ENCODE measurements at places on chromosomes 6 and 20. TPM values are rescaled to one million over a fixed set of nuclear protein-coding genes. Genes with fewer than 3 reads are reported as not detected.

DNA sequence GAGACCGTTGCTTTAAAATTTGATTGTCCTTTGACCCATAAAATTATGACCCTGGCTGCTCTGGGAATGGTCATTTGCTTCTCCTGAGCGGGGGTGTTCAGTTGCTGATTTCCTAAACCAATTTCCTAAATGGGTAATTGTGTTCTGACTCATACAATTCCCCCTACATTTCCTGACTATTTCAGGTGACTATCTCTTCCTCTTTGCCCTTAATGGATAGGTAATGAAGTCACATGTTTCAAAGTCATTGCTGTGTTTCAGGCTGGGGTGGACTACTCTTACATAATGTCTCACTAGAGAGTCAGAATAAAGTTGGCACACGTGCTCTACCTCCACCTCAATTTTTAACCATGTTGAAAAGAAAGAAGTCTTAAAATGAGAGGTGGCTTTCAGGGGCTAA, 109.8 kb downstream of the DOK5 start:
- no peak for DNase-seq

DNA sequence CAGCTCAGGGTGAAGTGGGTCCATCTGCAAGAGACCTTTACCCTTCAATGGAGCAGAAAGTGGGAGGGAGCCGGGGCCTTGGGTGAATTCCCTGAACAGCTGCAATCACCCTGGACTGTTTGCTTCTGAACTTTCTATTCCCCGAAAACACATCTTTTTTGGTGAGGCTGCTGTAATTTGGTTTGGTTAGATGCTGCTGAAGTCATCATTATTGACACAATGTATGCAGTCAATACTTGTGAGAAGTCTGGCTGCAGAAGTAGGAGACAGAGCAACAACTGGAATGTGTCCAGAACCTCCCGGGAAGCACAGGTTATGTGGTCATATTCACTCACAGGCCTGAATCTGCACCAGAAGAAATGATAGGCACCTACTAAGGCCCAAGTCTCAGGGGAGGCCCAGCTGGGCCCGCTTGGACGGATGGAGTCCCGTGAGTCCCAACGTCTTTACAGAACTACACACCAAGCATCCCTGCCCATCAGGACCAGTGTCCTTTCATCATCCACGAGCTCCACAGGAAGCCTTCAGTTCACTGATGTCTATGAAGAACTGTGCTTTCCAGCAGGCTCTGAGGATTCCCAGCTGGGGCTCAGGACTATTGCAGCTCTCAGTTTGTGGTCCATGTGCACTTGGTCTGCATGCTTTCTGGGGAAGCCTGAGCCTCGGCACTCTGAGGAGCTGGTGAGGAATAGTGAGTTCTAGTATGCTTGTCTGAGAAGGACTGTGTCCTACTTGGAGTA, 177.6 kb downstream of the THBS2 start:
- DNase-seq: no peak

DNA sequence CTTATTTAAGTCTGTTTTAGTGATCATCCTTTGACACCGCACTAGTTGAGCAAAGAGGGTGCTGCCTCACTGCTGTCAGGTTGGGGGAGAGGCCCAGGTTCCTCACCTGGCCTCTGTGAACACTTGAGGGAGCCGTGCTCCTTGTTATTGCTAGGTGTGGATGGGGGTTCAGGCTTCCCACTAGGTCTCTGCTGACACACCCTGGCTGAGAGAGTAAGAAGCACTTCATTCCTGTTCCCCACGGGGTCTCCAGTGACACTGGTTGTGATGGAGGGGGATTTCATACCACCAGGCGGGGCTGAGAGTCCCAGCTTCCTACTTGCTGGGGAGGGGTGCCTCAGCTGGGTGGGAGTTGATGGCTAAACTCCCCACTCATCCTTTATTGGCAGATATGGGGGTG, 11.1 kb upstream of the NOTCH4 start:
- no peak for DNase-seq

- DNase-seq: no peak
These were observed 45.9 kb downstream of the TRIM38 start for GRCh38 chr6:26008470-26008869.

- DNase-seq: no peak
These were observed 323.2 kb downstream of the LRFN2 start for GRCh38 chr6:40263970-40264369.

- no peak for DNase-seq
These were observed 939 bp downstream of the TGM3 start for GRCh38 chr20:2296524-2297356.

DNA sequence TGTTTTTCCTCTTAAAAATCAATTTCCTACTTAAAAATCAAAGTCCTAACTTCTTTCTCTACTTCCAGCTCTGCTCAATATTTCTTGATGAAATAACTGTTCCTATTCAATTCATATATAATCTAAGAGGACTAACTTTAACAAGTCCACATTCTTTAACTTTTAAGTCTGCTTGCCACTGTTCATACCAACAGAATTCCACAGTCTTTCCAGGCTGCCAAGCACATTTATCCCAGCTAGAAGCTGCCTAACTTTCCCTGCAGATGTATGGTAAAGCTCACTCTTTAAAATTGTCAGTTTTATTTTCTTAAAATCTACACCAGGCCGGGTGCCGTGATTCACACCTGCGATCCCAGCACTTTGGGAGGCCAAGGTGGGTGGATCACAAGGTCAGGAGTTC, 11.5 kb downstream of the CALHM6 start:
- no peak for DNase-seq

GRCh38 chr6:78771586-78771985, 95.8 kb upstream of the IRAK1BP1 start:
- DNase-seq: no peak

DNA sequence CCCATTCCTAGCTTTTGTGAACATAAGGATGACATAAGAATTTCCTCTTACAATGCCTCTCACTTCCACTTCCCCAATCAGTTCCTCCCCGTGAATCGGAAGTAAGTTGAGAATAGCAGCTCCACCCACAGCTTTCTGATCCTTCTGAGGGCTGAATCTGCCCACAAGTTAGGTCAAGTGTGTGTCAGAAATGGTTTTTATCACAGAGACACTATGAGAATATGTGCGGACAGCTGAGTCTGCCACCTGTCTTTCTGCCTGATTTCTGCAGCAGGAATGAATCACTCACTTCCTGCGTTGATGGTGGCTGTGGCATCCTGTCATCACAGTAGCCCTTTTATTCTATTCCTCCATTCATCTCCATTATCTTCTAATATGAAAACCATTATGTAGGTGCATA, 70.2 kb downstream of the RIN2 start:
- no peak for DNase-seq

DNA sequence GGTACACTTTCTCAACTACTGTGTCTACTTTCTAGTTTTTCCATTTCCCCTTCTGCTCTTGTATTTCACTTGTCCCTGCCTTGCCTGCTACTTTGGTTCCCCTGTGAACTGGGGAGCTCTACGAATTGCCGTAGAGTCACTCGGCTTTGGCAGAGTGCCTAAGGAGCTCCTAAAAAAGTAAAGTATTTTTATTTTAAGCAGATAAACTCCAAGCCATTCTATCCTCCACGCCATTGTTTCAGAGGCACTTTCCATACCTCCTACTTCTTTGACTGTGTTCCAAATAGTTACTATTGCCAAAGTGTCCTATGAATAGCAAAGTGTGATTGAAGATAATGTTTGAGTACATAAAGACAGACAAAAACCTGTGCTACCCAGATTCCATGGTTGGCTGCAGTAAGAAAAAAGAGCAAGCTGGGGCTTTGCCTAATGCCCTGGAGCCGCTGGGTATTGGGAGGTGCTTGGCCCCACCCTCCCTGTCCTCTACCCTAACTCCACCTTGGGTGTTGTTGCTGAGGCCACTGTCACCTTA, 5.1 kb upstream of the MBOAT1 start:
- DNase-seq: no peak

The TRIM31 gene
- not detected for total RNA-seq

The AK9 gene
- 6.7 TPM for total RNA-seq

The MCCD1 gene
- total RNA-seq: not detected

The B3GAT2 gene
- not detected for total RNA-seq

The BFSP1 gene
- total RNA-seq: 5.7 TPM

The ELOVL5 gene
- total RNA-seq: 110 TPM

The IMPG1 gene
- total RNA-seq: not detected

The GCNT2 gene
- 32.2 TPM for total RNA-seq
